ENCODE measurements at places on chromosomes 13 and 19.

GRCh38 chr19:379796-380195 is 29.2 kb downstream of the C2CD4C start:
- DNase-seq = no peak

DNA sequence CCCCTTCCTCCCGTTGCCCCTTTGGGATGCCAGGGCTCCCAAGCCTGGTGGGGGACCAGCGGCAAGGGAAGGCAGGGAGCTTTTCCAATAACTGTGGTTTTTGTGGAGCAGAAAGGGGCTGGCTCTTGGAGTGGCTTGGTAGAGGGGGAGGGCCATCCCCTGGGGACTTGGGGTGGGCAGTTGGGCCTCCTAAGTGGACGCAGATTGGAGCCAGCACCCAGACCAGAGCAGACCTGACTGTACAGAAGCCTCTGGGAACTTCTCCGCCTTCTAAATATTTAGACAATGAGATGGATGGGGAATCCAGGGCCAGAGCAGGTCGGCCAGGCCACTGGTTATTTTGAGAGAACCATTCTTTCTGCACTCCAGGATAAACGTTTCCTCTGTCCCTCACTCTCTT is 4.2 kb downstream of the PTGIR start:
- no peak for DNase-seq

GRCh38 chr19:38893341-38893771 is 6.1 kb downstream of the SIRT2 start:
- no peak for DNase-seq

DNA sequence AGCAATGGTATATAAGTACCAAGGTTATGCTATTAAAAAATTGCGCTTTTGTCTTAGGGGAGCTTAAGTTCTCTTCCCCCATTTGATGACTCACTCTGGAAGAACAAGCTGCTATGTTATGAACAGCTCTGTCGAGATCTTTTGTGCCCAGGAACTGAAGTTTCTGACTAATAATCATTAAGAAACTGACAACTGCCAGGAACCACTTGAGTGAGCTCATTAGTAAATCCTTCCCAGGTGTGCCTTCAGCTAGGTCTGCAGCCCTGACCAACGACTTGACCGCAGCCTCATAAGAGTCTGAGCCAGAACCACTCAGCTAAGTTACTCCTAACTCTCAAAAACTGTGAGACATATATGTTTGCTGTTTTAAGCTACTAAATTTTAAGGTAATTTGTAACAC is 147.8 kb downstream of the SLITRK6 start:
- no peak for DNase-seq

- no peak for DNase-seq
These were observed 69.9 kb downstream of the C13orf42 start for GRCh38 chr13:51041126-51041525.

DNA sequence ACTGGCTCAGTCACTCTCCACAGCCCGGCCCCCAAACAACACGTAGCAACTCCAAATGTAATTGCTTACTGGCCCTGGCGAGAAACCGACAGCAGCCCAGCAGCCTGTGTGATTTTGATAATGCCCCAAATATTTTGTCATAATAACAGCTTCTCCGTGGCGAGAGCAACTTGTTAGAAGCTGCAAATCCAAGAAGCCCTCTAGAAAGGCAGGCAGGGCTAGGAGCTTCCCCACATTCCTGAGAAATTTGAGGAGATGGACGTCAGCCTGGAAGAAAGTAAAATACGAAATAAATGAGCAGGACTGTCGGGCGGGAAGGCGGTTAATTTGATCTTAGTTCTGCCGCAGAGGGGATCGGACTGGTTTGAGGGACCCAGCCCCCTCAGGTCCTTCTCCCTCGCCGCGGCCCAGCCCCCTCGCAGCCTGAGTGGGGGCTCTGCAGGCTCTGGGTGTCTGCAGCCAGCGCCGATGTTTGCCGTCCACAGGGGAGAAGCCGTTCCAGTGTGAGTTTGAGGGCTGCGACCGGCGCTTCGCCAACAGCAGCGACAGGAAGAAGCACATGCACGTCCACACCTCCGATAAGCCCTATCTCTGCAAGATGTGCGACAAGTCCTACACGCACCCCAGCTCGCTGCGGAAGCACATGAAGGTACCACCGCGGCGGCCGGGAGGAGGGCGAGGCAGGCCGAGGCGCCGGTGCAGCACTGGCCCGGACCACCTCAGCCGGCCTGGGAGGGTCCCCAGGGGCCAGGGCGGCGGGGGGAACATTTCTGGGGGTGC is 3.1 kb downstream of the ZIC2 start:
- no peak for DNase-seq

- no peak for DNase-seq
These were observed 1251.0 kb upstream of the PCDH9 start for GRCh38 chr13:68481130-68481529.

DNA sequence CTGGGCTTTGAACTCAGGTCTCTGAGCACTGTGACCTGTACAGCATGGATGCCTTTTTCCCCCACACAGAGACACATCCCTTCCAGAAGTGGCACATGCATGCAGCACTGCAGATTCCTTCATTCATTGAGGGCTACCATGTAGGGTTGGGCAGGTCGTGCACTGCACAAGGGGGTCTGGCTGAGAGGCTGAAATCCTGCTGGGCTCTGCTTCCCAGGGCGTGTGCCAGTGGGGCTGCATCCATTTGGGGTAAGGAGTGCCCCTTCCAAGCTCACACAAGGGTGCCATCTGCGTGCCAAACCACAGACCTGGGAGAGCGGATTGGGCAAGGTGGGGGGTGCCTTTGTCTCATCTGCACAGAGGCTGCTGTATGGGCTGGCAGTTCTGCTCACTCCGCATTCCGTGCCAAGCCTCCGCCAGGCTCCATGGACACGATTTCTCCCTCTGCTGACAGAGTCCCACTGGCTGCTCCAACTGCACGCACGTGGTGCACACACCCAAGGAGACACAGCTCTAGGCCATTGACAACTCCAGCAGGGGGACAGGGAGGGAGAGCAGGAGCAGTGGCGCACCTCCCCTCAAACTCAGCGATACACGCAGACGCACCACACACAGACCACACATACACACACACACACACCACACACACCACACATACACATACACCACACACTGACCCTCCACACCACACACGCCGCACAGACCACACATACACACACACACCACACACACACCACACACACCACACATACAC is 4.5 kb upstream of the SHISA7 start:
- no peak for DNase-seq

DNA sequence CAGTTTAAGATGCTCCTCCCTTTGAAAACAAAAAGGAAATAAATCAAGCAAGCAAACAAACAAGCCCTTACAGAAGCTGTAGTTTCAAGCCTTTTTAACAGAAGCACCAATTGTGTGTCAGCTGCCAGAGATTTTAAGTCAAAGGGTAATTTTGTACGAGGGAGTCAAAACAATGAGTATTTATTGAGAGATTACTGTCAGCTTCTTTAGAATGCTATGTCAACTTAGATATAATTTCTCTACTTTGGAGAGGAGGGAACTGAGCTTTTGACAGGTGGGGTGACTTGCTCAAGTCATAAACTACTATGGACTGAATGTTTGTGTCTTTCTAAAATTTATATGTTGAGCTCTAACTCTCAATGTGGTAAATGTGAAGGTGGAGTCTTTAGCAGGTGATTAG is 10.5 kb upstream of the CBY2 start:
- DNase-seq = no peak

DNA sequence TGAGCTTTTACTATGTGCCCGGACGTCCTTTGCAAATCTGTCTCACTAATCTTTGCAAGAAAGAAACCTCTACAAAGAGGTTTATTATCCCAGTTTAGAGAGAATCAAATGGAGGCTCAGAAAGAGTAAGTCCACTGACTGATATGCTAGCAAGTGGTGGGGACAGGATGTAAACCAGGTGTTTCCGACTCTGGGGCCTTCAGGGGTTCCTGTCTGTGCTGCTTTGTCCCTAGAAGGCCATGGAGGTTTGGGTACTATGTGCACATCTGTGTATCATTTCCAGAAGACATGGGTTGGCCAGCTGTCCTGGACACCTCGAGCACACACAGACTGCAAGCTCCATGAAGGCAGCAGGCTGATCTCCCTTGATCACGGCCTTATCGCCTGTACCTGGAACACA is 1.2 kb upstream of the KPTN start:
- no peak for DNase-seq

DNA sequence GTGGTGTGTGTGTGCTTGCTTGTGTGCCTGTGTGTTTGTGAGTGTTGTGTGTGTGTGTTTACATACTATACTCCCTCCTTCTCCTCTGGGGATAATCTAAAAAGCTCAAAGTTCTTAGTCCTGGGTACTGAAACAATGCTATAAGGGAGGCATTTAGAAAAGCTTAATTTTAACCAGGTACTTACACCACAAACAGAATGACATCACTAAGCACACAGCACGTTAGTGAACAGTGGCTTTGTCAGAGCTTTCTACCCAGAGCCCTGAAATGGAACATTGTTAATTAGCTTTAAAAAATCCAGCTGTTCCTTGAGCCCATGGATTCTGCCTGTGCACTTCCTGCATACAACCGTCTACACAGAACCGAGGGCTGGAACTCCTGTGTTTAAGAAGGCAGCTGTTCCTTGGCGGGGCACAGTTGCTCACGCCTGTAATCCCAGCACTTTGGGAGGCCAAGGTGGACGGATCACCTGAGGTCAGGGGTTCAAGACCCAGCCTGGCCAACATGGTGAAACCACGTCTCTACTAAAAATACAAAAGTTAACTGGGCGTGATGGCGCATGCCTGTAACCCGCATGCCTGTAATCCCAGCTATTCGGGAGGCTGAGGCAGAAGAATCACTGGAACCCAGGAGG is 69.6 kb upstream of the RNF113B start:
- DNase-seq = no peak

DNA sequence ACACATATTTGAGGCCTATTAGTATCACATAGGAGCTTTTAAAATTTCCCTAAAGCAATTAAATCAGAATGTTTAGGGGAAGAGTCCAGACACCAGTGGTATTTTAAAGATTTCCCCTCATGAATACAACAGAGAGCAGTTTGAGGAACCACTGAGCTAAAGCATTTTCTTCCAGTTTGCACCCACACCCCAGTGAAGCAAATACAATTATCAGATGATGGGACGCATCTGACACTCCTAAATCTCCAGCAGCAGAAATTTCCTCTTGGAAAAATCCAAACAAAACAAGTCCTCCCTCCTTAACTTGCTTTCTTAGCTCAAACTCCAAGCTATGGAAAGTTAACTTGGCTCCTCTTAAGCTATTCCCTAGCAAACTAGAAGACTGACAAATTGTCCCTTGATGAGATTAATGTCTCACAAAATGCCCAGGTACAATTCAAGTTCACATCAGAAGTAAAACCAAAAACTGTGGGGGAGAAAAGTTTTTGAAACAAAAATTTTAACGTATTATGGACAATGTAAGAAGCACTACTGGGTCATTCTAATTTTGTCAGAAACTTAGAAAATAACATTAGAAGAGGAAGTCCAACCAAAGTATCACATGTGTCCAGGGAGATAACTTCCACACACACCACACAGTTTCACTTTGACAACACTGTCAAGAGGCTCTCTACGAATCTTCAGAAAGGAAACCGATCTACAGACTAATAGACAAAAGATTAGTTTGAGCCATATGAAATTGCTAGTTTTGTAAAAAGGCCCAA is 74.1 kb downstream of the ABCC4 start:
- DNase-seq = no peak

- no peak for DNase-seq
These were observed 12.3 kb upstream of the ZNF180 start for GRCh38 chr19:44512326-44513298.

- no peak for DNase-seq
These were observed 8.1 kb downstream of the NKPD1 start for GRCh38 chr19:45152504-45153338.

- no peak for DNase-seq
These were observed 1432.4 kb downstream of the UQCRFS1 start for GRCh38 chr19:27780367-27781075.

DNA sequence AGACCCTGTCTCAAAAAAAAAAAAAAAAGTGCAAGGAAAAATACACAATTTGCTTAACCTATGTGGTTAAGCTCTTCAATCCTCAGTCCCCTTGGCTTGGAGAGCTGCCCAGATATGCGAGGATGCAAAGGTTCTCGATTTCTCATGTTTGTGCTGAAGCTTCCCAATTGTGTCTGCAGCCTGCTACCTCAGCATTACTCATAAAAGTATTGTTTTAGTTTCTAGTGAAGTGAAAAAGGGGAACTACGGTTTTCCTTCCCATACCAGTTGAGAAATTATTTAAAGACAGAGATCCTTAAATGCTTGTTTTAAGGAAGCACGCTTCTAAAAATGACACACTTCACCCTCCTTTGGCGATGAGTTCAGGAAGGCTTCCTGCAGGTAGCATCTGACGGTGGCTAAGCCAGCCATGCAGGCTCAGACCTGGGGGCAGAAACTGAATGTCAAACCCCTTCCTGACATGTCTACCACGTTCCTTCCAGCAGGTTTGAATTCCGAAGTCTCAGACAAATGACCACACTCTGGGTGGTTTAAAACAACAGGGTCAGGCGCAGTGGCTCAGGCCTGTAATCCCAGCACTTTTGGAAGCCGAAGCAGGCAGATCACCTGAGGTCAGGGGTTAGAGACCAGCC is 47.9 kb downstream of the RUBCNL start:
- DNase-seq = no peak

DNA sequence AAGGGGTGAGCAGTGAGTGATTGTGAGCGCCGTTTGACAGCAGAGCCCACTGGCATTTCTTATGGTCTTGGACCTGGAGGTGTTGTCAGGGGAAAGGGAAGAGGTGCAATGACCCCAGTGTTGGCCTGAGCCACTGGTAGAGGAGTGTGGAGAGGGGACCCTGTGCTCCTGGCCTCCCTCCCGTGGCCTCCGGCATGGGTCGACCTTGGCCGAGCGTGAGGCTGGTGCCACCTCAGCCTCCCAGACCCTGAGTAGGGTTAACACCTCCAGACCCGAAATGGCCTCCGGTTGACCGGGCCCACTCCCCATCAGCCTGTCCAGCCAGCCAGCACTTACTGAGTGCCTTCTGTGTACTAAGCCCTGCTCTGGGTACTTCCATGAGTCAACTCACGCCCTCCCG is 6.5 kb downstream of the TRAPPC5 start:
- DNase-seq = no peak

GRCh38 chr13:57624565-57625435 is 6.7 kb upstream of the PCDH17 start:
- no peak for DNase-seq

DNA sequence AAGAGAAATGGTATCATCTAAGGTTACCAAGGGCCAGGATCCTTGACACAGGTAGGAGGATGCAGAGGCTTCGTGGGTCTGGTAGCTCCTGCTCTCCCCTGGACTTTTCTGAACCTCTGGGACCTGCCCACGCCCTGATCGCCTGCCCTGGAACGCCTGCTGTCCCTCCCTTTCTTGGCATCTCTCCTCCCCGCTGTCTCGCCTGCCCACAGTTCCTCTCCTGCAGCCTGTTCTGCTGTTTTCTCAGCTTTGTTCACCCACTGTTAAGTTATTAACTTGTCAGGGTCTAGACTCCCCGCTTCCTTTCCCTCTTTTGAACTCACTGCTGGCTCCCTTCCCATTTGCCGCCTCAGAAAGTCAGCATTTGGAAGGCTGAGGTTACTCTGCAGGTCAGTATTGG is 19.8 kb downstream of the SERP2 start:
- no peak for DNase-seq

- no peak for DNase-seq
These were observed 31.5 kb upstream of the TPT1 start for GRCh38 chr13:45372189-45373161.

Data from stimulated activated CD8-positive, alpha-beta memory T cell treated with anti-CD3 and anti-CD28 coated beads, Interleukin-15, amount 100 ng/mL, for 1 hour (primary cell).